Left ventricle myocardium superior (tissue), 1 donor: ENCODE measurements at places on chromosomes 2 and 18. TPM values are rescaled to one million over a fixed set of nuclear protein-coding genes. Genes with fewer than 3 reads are reported as not detected.

- no peak for DNase-seq
Measured at GRCh38 chr2:145116834-145117725, 597.2 kb upstream of the ZEB2 start.

IL36RN gene
- not detected for total RNA-seq

DNA sequence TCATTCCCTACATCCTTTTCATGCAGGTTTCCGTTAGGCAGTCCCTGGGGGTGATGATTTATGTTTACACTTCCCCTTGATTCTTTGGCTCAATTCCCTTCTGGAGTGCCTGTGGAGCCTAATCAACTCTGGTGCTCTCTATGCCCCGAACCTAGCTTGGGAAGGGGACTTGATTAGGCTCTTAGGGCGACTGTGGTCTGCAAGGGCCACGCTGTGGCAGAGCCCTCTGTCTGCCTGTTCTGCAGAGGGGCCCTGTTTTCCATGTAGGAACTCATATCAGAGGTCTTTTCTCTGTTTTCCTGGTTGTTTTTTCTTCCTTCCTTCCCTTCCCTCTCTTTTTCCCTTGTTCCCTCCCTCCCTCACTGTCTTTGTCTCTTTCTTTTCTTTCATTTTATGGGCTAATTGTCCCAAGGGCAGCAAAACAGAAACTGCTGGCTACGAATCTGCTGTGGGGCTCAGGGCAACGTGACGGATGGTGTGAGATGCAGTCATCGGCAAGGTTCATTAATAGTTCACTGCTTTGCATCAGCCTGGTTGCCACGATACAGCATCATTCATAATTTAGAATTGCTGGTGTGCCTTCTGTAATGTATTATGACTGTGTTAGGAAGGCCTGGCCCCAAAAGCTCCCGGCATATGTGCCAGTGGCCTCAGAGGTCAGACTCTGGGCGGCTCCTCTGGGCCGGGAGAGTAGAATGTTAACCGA is 134.5 kb downstream of the NAPG start:
- peak; percentile 32 for DNase-seq

FER1L5 gene
- not detected for total RNA-seq

DNA sequence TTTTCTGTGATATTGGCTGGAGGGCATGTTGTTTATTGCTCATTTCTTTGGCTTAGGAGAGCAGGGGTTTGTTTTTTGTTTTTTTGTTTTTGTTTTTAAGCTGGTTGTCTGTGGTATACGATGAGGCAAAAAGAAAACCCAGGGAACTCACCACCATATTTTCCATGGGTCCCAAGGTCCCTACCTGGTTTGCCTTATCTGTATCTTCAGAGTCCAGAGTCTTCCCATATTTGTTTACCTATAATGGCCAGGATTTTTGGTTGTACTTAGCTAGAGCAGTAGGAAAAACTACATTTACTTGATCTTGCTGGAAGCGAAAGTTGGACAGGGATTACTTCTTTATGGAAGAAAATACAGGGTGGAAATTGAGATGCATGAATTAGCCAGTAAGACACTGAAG is 9.5 kb downstream of the LCLAT1 start:
- no peak for DNase-seq

- DNase-seq, result no peak
Measured at GRCh38 chr2:205717175-205717846, 35.0 kb downstream of the NRP2 start.

DNA sequence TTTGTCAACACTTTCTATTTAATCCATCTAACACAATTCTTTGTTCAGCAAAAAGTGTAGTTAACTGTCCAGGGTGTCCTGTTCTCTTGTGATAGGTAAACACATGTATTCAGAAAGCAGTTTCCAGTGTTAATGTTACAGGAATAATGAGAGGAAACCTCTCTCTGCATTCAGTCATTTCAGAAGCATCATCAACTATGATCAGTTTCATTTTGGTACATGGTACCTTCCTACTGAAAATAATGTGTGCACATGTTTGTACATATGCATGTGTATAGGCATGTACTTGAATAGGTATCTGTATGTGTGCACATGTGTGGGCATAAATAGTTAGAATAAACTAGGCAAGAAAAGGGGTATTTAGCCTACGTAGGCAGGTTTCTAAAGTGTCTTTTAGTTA is 16.6 kb downstream of the EFEMP1 start:
- no peak for DNase-seq

DNA sequence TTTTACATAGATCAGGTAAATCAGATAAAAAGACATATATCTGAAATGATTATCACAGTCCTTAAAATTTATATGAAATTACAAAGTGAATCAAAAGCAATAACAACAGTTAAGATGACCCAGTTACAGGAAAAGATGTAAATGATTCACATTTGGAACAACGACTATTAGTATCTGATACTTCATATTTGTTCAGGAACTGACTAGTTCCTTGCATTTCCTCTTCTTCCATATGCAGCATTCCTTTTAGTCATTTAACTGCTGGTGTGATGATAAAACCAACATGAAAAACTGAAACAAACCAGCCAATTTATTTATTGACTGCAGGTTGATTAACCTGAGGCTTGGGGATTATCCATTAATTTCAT is 75.2 kb downstream of the RBMS1 start:
- DNase-seq, result no peak

GPR35 gene
- 2.1 TPM for total RNA-seq

DNA sequence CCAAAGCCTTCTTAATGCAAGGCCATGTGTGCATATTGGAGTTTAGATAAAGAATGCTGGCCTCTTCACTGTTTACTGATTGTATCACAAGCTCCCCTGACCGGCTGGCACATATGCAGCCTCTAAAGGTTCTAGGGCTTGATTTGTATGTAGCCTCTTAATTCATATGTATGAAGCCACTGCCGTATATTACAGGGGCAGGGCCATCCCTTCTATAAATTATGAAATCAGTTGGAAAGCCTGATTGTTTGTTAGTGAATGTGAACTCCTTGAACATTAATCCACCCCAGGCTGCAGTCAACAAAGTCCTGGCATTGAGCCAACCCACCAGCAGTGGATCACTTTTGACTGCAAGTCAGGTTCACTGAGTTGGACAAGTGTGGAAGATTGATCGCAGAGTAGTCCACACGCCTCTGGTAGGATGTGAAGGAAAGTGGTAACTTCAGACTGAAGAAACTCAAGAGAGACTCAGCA is 61.6 kb upstream of the PARD3B start:
- no peak for DNase-seq

GRCh38 chr18:32545631-32546030 is 74.9 kb upstream of the GAREM1 start:
- DNase-seq, result no peak

BOK gene
- 3.6 TPM for total RNA-seq

DNA sequence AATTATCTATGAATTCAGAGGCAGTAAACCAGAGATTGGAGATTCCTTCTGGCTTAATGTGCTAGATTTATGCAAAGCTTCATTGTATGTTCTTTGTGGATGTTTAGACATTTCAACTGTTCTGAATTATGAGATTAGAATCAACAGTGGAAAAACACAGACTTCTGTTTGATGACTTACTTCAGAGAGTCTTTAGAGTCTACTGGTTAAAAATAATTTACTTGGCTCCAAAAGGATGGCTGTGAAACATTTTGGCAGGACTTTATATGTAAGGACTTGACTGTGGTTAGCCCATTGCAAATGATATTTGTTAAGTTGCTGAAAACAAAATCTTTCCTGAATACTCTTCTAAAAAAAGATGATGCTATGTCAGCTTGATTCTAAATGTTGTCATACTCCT is 25.5 kb upstream of the LRRC30 start:
- DNase-seq, result no peak

GRCh38 chr18:3261373-3262233 is at the start of gene MYL12B:
MYL12B (plus strand) TSS chr18:3262133; CDS start chr18:3272899, 10,766 bp downstream.
- peak; percentile 91 for DNase-seq

DNA sequence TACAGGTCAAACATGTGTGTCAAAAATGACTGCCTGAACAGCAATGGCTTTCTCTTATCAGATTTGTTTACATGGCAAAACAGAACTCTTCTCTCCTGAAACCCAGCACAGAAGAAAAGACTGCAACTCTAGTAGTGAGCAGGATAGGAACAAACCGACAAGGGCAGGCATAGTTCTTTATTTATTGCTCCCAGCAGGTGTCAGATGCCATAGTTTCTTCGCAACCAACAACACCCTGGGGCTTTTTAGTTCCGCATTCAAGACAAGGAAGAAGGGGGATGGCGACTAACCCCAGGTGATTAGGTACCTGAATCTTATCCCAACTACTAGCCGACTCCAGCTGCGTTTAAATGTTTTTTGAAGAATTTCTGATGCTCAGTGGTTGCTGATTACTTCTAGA is 367.5 kb upstream of the FIGN start:
- DNase-seq, result no peak

BMP10 gene
- 0.25 TPM for total RNA-seq

GRCh38 chr2:189066037-189066436 is 91.9 kb downstream of the COL3A1 start:
- no peak for DNase-seq

DNA sequence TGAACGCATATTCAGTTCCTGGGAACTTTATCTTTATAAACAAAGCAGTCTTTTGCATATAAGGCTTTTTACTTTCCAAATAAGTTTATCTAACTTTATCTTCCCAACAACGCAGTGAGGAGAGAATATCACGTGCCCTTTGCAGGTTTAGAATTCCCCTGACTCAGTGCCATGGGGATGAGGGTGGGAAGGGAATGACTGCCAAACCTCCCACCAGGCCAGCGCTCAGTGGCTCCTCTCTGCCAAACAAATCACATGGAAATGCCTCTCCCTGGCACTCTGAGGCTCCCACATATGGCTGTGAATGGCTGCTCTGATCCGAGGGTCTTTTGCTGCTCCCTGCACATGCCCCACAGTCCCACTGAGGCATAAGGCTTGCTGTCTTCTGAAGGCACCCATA is 158.3 kb downstream of the DNAH6 start:
- no peak for DNase-seq

TTR gene
- total RNA-seq, result not detected

GRCh38 chr2:7971841-7972240 is 710.0 kb upstream of the ID2 start:
- no peak for DNase-seq

PLCL1 gene
- total RNA-seq, result 100 TPM

DNA sequence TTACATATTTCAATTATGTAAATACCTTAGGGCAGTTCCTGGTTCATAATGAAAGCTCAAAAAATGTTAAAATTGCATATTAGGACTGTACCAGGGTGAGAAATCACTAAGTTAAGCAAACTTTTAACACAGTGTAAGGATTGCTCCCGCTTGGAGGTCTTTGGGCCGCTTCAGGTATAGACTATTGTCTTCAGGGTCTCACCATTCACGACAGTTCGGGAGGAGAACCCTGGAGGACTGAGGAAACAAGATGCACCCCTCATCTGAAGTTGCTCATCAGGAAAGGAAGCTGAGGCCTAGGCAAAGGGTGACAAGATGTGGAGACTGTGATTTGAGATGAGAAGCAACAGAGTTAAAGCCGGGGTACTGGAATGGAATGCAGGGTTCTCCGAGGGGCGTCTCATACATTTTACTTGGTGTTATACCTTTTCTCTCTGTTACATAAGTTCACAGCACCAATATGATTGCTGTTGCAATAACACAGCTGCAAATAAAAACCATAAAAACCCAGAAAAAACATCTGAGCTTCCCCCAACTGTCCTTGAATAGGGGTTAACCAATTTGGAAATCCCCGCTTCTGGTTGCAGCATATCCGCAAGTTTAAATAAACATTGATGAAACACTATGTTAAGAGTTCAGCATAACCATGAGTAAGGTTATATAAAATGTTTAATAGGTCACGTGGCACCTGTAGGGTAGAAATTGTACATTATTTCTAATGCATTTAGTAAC is 40.1 kb downstream of the FBXO48 start:
- no peak for DNase-seq

DNA sequence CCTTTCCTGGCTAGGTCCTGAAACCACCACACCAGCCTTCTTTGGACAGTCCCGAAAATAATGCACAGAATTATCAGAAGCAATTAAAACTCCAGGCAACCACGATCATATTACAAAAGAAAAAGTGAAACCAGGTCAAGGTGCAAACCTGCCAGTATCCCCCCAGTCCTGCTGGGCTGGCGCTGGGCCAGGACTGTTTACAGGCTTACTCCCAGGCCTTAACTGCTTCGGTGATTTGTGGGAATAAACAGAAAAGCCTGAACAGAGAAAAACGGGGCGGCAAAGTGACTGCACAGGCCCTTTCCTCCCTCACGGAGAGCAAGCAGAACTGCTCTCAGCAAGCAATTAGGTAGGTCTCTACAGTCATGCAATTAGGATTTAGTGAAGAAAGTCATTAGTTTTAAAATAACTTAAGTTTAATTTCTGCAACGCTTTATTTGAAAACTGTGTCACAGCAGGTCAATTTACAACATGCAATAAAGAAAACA is 1.3 kb downstream of the HDAC4 start:
- peak; percentile 69 for DNase-seq

DNA sequence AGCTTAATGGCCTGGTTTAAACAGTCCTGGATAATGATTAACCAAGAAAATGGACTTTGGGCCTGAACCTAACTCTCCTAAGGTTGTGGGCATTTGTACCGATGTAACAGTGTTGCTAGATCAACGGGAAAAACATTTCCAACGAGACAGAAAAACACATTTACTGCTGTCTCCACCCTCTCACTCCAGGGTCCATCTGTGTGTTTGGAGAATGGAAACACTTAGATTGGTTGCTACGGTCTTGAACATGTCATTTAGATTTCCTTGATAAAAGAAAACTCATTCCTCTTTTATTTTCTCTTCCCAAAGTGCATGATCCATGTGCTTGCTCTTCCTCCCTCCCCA is 88.0 kb downstream of the SOCS6 start:
- DNase-seq, result no peak

GRCh38 chr18:64031411-64031810 is 61.5 kb downstream of the SERPINB8 start:
- DNase-seq, result no peak

DNA sequence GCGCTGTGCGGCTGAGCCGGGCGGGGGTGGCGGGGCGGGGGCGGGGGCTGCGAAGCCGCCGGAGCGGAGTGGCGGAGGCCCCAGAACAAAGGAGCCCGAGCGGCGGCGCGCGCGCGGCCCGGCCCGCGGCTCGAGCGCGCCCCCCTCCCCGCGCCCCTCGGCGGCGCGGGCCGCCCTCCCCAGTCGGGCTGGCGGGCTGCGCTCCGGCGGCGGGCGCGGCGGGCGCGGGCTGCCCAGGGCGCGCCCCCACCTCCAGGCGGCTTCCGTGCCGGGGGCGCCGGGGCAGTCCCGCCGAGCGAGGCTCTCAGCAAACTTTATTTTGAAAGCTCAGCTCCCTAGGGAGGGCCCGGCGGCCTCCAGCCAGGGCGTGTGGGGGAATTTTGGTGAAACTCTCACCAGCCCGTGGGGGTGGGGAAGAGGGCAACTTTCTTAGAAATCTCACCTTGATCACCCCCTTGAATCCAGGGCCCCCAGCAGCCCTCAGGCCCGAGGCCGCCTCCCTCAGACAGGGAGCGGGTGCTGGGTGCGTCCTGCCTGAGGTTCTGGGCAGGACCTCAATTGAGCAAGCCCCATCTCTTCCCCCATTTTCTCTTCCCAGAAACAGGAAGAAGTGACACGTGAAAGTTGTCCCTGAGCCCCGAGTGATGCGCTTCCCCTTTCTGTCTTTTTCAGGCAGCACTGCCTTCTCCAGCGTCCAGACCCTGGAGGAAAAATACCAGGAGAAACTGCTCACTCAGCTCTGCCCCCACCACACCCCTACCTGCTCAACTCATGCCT is 786 bp downstream of the TET3 start:
- peak; percentile 68 for DNase-seq
